CD4-positive, alpha-beta T cell treated with Interleukin-6 for 4 hours (primary cell): ENCODE measurements at places on chromosomes 6 and 20.

DNA sequence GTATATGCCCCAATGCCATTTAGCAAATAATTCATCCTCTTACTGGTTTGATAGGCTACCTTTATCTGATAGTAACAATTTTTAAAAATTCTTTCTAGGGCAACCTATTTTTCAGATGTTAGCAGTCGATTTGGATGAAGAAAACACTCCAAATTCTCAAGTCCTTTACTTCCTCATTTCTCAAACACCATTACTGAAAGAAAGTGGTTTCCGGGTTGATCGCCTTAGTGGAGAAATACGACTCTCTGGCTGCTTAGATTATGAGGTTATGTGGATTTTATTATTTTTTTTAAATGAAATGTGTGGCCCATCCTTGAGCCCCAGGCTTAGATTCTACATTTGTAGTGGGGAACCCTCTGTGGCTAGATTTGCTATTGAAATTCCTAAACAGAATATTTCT lies 26.3 kb downstream of the CDH26 start:
- DNase-seq: no peak

DNA sequence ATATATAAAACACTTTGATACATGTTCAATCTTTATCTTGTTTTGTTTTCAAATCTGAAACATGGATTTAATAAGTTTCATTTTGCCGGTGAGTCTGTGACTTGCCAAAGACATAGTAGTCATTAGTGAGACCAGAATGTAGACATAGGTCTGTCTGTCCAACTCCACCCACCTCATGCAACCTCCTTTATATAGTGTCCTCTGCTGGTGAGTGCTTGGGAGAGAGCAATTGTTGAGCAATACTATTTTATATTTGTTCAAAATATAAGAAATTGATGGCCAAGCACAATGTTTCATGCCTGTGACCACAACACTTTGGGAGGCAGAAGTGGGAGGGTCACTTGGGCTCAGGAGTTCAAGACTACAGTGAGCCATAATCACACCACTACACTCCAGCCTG lies 10.8 kb upstream of the LY86 start:
- no peak for DNase-seq

DNA sequence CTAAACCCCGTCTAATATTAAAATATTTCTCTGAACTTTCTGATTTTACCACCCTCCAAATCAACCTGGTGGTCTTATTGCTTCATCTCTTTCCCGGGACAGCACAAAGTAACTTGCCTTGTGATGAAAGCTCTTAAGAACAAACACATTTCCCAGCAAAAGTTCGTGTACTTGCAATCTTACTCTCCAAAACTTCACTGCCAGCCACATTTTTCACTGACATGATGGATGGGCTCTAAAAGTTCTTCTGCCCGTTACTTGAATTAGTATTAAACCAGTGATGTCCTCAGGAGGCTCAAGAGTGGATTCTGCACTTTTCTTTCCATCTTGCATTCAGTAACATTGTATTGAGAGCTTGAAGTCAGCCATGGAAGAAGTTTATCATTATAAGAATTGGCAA lies 731.6 kb upstream of the GJE1 start:
- DNase-seq: no peak

GRCh38 chr6:139744891-139745290 lies 370.4 kb upstream of the CITED2 start:
- no peak for DNase-seq

- no peak for DNase-seq
These were observed 37.5 kb downstream of the MAK start for GRCh38 chr6:10800810-10801209.
